ENCODE measurements at places on chromosomes 2 and 18.

GRCh38 chr2:9315280-9315847 is 108.0 kb downstream of the ITGB1BP1 start:
- DNase-seq: no peak

- peak; percentile 55 for DNase-seq
Measured at GRCh38 chr18:47772374-47773248, 157.8 kb downstream of the SMAD2 start.

GRCh38 chr2:231386446-231386845 is 9.1 kb upstream of the B3GNT7 start:
- peak; percentile 74 for DNase-seq

DNA sequence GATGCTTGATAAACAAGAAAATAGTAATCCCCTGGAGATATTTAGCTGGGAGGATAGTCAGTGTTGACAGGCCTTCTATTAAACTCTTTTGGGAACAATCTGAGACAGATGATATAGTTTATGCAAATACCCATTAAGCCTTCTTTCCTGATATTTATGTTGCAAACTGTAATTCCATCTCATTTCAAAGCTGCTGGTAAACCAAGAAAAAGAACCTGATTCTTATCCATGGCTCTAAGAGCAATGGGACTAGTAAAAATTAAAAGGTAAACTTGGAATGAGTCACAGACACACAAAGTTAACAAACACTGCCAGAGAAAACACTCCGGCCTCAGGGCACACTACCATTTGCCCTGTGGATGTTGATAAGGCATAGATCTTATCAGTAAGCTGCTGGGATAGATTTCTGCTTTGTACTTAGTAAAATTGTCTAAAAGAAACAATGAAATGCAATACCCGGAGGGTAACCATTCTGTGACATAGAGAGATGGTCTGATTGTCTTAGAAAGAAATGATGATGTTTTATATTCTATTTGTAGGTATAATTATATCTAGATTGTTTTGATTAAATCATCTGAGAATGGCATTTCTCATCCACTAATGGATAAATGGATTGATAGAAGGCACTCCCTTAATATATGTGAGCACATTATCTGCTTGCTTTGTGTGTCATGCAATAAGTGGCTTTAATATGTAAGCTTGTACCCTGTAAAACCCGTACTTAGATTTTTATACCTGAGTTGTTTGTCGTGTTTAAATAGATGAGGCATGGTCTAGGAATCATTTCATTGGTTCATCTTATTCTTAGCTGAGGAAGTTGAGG is 13.2 kb downstream of the GALR1 start:
- DNase-seq: no peak

- no peak for DNase-seq
Measured at GRCh38 chr2:171044416-171044815, 115.4 kb downstream of the GORASP2 start.

GRCh38 chr2:176139661-176140512 is 10.4 kb downstream of the HOXD8 start:
- DNase-seq: no peak

- no peak for DNase-seq
Measured at GRCh38 chr2:3251946-3252345, 125.7 kb downstream of the EIPR1 start.

GRCh38 chr2:74847070-74847858 is 13.3 kb downstream of the HK2 start:
- DNase-seq: no peak

- DNase-seq: no peak
Measured at GRCh38 chr2:133953524-133953923, 300.3 kb upstream of the MGAT5 start.

DNA sequence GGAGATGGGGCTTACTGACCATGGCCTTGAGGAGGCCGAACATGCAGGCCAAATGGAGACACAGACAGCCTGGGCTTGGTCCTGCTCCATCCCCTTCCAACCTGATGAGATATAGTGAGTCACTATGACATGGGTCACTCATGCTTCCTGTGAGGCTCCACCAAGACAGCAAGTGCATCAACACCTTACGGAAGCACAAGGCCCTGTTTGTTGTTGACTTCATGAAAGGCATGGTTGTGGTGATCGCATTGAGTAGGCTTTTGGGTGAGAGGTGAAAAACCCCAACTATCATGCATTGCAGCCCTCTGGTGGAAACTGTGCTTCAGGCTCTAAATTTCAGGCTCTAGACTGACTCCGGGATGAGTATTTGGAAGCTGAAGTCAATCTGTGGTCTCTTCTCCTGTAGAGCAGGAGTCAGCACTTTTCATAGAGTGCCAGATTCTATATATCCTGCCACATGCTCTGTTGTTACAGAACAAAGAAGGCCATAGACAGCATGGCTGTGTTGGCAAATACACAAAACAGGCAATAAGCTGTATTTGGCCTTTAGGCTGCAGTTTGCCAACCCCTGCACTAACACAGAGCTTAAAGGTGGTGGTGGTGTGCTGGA is 10.1 kb downstream of the IL37 start:
- DNase-seq: no peak

GRCh38 chr2:125310657-125311364 is 1285.7 kb downstream of the CNTNAP5 start:
- no peak for DNase-seq

- no peak for DNase-seq
Measured at GRCh38 chr2:201886504-201886903, 80.2 kb downstream of the CDK15 start.

- DNase-seq: no peak
Measured at GRCh38 chr18:56214706-56215105, 423.7 kb downstream of the TXNL1 start.

DNA sequence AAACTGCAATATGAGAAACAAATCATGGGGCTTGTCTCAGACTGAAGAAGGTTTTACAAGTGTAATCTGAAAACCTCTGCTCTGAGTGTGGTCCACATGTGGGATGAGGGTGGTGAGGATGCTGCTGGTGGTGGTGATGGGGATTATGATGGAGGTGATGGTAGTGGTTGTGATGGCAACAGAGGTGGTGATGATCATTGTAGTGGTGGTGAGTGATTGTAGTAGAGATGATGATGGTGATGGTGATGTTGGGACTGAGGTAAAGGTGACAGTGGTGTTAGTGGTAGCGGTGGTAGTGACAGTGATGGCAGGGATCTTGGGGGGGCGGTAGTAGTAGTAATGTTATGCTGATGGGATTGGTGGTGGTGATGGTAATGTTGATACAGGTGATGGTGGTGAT is 217.8 kb downstream of the ANAPC1 start:
- DNase-seq: no peak

Measured in hepatic stellate cell (primary cell).